ENCODE measurements at places on chromosomes 2 and 18.

DNA sequence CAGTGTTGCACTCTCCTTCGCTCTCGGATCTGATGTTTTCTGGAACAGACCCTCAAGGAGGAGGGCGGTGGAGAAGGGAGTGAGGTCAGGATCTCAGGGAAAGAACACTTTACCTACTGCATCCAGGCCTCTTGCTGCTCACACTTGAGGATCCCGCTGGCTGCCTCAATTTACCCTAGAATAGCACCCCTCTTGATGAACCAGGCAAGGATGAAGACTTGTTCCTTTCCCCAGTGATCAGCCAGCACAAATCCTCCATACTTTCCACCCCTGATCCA is 14.2 kb downstream of the WNT10A start:
- DNase-seq = no peak

- DNase-seq = no peak
These were observed 75.2 kb upstream of the RMDN2 start for GRCh38 chr2:37849911-37850310.

DNA sequence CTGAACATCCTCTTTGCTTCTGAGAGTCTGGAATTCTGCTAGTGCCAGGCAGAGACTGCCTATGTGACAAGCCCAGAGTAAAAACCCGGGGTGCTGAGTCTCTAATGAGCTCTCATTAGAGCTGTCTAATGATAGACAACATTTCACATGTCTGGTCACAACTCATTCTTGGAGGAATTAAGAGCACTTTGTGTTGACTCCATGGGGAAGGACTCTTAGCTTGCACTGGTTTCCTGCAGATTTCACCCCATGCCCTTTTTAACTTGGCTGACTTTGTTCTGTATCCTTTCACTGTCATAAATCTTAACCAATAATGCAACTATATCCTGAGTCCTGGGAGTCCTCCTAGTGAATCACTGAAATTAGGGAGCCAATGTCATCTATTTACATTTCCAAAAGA is 33.5 kb downstream of the FBXO15 start:
- DNase-seq = no peak

DNA sequence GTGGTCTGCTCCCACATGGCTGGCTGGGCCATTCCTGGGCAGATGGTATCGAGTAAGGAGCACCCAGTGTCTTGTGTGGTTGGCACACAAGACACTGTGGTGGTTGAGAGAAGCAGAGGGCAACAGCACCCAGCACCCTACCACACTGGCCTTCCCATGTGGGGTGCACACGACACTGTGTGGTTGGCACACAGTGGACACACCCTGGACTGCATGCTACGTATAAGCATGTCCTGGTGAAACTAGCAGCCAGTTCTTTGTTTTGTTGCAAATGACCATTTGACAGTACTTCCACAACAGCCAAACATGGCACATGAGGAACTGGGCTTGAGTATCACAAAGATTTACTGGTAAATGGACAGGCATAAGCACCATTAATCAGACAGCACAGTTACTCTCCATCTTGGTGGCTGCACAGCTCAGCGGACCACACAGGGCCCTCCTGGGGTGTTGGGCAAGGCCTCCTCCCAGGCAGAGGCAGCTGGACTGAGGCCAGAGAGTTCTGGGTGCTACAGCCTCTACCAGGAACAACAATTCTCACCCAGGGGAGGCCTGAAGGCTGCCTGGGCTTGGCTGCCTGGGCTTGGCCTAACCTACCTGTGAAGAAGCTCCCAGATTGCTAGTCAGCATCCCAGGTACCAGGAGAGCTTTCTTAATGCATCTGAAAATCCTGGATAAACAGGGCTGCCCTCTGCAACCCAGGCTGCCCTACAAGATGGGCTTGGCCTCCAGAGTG is 59.3 kb upstream of the ALPP start:
- DNase-seq = no peak

DNA sequence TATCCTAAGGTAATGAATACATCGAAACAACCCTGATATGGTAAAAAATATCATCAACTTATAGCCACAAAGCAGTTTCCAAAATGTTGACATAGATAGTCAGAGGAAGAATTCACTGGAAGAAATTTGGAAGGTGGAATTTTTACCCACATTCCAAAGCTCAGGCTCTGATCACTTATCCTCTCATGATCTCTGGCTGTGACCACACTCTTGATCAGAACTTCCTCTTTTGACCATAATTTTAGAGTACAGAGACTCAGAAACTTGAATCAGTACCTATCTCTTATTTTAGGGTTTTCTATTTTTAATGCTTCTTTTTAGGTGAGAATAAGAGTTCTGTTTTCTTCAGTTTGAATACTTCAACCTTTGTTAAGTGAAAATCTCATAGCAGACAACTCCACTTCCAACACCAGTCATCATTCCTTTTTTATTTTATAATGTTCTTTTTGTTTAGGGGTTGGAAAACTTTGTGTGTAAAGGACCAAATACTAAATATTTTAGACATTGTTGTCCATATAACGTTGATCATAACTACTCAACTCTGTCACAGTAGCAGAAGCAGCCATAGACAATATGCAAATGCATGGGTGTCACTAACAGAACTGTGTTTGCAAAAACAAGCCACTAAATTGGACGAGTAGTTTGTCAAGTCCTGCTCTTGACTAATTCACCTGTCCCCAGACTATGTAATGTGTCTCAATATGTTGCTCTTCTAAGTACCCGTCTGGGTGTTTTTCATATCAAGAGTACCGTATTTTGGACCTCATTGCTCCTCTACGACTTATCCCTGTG is 891.6 kb upstream of the CRIM1 start:
- no peak for DNase-seq

Data from LHCN-M2 (cell line).